Activated CD8-positive, alpha-beta memory T cell treated with anti-CD3 and anti-CD28 coated beads, Interleukin-2, amount 50 U/mL, for 4 hours (primary cell): ENCODE measurements at places on chromosomes 1 and 21.

DNA sequence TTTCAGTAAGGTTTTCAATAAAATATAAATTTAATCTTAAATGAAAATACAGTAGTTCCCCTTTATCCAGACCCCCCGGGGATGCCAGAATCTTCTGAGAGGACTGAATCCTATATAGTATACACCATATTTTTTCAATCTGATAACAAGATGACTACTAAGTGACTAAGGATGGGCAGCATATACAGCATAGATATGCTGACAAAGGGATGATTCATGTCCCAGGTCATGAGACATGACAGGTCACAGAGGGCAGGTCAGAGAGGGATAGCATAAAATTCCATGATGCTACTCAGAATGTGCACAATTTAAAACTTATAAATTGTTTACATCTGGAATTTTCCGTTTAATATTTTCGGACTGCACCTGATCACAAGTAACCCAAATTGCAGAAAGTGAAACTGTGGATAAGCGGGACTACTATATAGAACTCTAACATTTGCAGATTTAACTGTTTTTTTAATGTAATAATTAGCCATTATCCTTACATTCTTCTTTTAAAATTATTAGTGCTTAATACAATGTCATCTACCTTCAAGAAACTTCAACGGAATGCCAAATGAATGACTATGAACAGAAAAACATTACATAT, 48.8 kb downstream of the LRRC40 start:
- no peak for DNase-seq

GRCh38 chr1:57949168-57949567, 525.3 kb upstream of the DAB1 start:
- DNase-seq, result no peak

- no peak for DNase-seq
These were observed 549.2 kb downstream of the NEGR1 start for GRCh38 chr1:71733121-71733520.

DNA sequence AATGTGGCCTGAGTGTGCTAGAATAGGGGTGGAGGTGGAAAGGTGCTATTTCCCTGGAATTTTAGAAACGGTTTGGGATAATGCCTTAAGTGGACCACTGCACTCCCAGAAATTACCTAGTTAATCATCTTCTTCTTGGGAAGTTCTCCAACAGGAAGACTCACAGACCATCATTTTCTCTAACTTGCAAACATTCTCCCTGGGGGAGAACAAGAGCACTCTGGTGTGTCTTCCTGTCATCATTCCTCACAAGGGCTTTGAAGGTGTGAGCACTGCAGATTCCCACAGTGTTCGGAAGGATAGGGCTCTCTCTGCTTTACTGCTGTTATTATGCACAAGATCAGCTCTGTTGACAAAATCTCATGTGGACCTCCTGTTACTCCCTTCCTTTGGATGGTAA, 54.9 kb upstream of the TSPAN2 start:
- DNase-seq, result no peak

GRCh38 chr1:116475850-116476218, 95.0 kb downstream of the CD58 start:
- no peak for DNase-seq
